ENCODE measurements at places on chromosomes 7 and 10. TPM values are rescaled to one million over a fixed set of nuclear protein-coding genes. Genes with fewer than 3 reads are reported as not detected.
A peak's percentile ranks its signal among the peaks of the same experiment; 100 is the strongest.

DNA sequence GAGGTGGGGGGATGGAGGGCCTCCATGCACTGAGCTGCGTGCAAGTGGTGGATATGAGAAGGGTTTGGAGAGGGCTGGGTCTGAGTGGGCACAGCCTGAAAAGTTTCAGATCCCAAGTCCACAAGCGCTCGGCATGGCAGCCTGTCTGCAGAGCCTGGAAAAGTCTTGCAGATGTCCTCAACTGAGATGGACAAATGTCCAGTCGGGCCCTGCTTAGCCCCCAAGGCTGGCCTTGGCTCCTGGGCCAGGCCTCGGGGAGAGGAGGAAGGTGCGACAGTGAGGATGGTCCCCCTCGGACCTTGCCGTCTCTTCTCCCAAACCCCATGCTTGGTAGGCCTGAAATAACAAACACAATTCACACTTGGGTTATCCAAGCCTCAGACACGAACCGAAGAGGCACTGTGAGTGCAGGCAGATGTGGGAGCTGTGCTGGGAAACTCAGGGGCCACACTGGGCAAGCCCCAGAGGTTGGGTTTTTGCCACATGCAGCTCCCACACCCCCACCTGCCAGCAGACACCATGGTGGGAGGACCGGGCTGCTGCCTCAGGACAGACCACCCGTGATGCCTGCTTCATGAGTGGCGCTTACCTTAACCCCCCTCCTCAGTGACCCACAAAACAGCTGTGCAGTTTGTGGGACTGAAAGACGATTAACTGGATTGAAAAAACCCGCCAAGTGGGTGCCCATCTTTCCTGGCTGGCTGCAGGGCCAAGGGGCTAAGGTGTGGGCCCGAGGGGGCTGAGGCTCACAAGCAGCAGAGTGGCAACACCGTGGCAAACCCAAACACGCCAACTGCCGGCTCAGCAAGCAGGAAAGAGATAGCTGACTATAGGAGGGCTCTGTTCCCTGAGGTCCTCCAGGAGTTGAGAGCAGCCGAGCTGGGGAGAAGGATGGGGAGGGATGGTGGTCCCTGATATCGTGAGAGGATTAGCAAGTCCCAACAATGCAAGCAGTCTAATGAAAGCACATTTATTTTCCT, 156.8 kb downstream of the RNF216 start:
- H3K36me3 ChIP-seq, result no peaks in the 10 kb centered on the region
- no peak for DNase-seq
- no peak overlapping the region for H3K4me3 ChIP-seq
- no peak overlapping the region for H3K27ac ChIP-seq
- no peaks in the 10 kb centered on the region for H3K27me3 ChIP-seq
- no peaks in the 10 kb centered on the region for H3K4me1 ChIP-seq

- peaks cover 26% of the 10 kb centered on the region for H3K4me1 ChIP-seq
- H3K27ac ChIP-seq, result peak overlapping the region; percentile 86
- H3K4me3 ChIP-seq, result peak overlapping the region; percentile 77
- H3K27me3 ChIP-seq, result no peaks in the 10 kb centered on the region
Measured at GRCh38 chr7:107167483-107168232, 1.1 kb upstream of the HBP1 start.

GRCh38 chr7:12569673-12570072, 847 bp upstream of the SCIN start:
- H3K27me3 ChIP-seq, result no peaks in the 10 kb centered on the region
- DNase-seq, result no peak
- H3K4me3 ChIP-seq, result peak overlapping the region; percentile 60
- H3K4me1 ChIP-seq, result peaks cover 22% of the 10 kb centered on the region
- no peak overlapping the region for H3K27ac ChIP-seq

GRCh38 chr10:12872577-12872976, 128.9 kb downstream of the CCDC3 start:
- H3K27me3 ChIP-seq, result peaks cover 40% of the 10 kb centered on the region
- DNase-seq, result no peak
- H3K4me1 ChIP-seq, result no peaks in the 10 kb centered on the region
- H3K4me3 ChIP-seq, result no peak overlapping the region

- H3K36me3 ChIP-seq, result no peaks in the 10 kb centered on the region
- DNase-seq, result peak; percentile 30
Measured at GRCh38 chr7:95264363-95264891, 59.9 kb downstream of the PON1 start.

- H3K4me1 ChIP-seq, result peaks cover 16% of the 10 kb centered on the region
- no peak overlapping the region for H3K4me3 ChIP-seq
- no peak overlapping the region for H3K27ac ChIP-seq
- H3K36me3 ChIP-seq, result no peaks in the 10 kb centered on the region
- no peaks in the 10 kb centered on the region for H3K27me3 ChIP-seq
Measured at GRCh38 chr10:90407131-90407530, 450.7 kb downstream of the HTR7 start.

GRCh38 chr10:47230482-47230881, 69.5 kb upstream of the GDF10 start:
- H3K27me3 ChIP-seq, result no peaks in the 10 kb centered on the region
- no peaks in the 10 kb centered on the region for H3K4me1 ChIP-seq
- no peak overlapping the region for H3K4me3 ChIP-seq
- H3K36me3 ChIP-seq, result no peaks in the 10 kb centered on the region
- H3K27ac ChIP-seq, result no peak overlapping the region
- DNase-seq, result no peak

DNA sequence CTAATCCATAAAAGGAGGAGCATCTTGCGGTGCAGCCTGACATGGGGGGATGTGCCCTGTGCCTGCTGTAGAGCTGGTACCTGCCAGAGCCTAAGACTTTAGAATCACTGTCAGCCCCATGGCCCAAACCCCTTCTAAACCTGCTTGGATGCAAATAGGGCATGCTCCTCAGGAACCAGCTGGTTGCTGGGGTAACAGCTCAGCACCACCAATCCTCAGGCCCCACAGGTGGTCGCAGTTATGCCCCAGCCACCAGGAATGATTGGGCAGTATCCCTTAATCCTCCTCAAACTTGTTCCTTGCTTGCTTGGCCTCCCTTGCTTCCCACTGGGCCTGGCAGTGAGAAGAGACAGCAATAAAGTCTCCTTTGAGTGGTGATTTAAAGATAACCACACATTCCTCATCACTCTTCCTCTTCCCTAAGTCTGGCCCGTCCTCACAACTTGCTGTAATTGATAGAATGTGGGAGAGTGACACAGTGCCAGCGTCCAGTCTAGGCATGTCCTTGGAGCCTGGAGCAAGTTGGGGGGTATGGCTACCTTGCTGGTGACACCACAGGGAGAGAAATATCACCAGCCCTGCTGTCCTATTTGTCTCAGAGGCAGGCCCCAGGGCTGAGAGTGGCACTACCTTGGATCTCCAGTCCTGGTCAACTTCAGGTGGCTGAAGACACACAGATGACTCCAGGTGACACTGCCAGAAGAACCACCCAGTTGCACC, 43.0 kb downstream of the VSTM4 start:
- H3K27ac ChIP-seq, result no peak overlapping the region
- no peaks in the 10 kb centered on the region for H3K36me3 ChIP-seq
- no peak for DNase-seq
- H3K4me3 ChIP-seq, result no peak overlapping the region

The CCAR1 gene
- total RNA-seq, result 66.1 TPM

The FANK1 gene
- 24.7 TPM for total RNA-seq

The MNX1 gene
- total RNA-seq, result 0.33 TPM

The REPIN1 gene
- total RNA-seq, result 174 TPM
